ENCODE measurements at places on chromosomes 2 and 18.
A peak's percentile ranks its signal among the peaks of the same experiment; 100 is the strongest.

- no peak for DNase-seq
These were observed 15.0 kb upstream of the POLI start for GRCh38 chr18:54254265-54254758.

DNA sequence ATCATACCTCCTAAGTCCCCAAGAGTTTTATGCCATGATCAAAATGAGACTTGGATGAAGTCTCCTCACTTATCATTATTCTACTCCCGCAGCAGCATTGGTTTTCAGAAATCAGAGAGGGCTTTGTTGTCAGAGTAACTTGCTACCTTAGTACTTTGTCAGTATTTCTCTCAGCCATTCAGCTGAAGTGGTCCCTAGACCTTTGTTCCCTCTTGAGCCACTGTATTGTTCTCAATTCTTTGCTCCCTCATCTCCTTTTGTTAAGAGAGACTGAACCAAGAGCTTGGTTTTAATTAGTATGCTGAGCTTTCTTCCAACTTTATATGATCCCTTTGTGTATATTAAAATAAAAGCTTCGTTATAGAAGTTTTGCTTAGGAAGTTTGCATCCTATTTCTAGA is 133.4 kb downstream of the DOCK10 start:
- no peak for DNase-seq

DNA sequence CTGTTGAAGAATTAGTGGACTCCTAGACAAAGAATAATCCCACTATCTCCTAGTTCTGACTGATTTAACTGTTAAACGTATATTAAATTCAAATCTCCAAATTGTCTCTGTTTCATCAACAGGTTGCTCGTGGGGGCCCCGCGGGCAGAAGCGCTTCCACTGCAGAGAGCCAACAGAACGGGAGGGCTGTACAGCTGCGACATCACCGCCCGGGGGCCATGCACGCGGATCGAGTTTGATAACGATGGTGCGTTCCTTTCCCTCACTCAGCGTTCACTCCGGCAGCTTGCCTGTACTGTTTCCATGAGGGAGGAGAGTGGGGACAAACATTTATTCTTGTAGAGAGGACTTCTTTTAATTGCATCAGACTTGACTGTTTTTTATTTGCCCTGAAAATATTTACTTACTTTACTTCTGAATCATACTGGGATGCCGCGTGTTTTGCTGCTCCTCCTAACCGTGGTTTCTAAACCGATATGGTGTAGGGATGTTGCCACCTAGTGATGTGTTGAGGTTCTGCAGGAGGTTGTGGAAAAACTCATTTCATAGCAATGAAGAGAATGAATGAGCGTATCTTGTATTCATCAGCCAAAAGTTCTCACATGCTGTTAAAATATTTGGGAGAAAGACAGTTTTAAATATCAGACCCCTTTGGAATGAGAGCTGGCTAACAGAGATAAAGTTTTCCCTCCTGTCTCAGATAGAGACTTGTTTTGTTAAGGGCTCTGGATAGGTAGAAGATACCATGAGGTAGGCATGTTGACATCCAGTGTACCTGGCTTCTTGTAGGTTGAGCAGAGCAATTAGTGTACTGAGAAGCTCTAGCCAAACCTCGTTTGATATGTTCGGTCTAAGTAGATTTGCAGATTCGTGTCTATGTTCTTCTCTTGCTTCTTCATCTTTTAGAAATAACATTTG is 38.3 kb downstream of the ITGA6 start:
- peak; percentile 59 for DNase-seq

- DNase-seq, result no peak
These were observed 289.4 kb downstream of the KCNS3 start for GRCh38 chr2:18167871-18168270.

GRCh38 chr2:195672674-195673073 is 15.6 kb downstream of the SLC39A10 start:
- no peak for DNase-seq

- no peak for DNase-seq
These were observed 87.2 kb upstream of the SMAD2 start for GRCh38 chr18:48017635-48018034.

- DNase-seq, result no peak
These were observed 19.3 kb upstream of the CSRNP3 start for GRCh38 chr2:165450156-165450555.

DNA sequence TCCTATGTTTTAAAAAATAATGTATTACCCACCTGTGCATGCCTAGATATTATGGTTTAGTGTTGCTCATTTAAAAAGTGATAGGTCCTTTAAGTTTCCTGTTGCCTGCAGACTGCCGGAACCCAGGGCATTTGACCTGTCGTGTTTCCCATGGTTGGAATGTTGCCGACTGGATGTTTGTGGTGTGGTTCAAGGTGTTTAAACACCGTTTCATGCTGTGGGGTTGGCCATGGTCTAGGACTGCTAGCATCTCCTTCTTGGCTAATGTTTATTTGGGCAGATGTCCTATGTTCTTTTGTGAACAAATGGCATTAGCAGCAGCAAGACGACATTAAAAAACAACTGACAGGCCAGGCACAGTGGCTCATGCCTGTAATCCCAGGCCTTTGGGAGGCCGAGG is 92.9 kb upstream of the LMAN1 start:
- DNase-seq, result no peak

DNA sequence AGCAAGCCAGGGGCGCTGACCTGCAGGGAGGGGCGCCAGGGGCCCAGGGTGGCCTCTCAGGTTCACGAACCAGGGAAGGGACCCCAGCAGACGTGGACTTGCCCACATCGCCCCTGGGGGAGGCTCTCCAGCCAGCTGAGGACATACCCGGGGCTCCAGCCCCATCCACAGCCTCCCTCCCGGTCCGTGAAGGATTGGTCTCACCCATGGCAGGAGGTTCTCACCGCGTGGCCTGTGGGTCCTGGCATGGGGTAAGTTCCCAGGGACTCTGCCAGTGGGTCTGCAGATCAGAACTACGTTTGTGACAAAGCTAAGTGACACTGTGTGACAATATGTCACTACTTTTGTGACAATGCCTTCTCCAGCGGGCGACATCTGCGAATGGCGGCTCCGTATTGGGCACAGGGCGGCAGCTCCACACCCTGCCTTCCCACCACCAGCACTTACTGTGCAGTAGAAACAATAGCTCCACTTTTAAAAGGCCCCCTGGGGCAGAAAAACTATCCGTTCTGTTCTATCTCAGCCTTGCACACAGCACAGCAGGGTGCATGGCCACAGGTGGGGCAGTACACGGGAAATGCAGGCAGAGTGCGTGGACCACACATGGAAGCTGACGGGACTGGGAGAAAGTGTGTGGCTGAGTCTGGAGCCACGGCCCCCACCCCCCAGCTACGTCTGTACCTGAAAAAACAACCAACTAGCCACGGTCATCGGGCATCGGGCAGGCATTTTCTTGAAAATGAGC is 65.2 kb upstream of the CTDP1 start:
- DNase-seq, result no peak

DNA sequence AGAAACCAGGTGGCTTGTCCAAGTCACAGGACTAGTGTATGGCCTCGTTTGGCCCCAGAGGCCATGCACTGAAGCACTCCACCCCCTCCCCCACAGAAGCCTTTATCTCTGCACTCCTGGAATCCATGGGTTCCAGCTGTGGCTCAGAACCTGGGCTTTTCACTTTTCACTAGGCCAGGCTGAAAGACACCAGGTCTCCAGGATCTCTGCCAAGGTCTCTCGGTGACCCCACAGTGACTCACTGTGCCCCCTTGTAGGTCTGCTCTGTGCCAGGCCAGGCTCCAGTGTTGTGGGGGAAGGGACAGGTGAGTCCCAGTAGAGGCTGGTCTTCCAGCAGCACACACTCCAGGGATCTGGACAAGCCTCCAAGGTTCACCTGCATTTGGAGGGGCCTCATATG is 31.0 kb upstream of the GLI2 start:
- no peak for DNase-seq

DNA sequence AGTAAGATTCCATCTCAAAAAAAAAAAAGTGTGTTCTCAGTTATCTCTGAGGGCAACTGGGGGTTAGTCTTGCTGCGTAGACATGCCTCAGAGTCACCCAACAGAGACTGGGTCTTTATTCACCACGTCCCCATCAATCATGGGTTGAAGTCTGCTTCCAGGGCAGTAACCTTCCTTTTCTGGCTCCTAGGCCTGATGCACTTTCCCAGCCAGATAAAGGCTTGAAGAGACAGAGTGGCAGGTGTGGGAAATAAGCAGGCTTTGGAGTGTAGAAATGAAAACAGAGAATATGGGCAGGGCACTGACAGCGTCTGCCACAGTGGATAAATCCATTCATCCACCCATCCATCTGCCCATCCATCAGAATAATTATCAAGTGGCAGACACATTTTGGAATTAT is 134.1 kb upstream of the LGALSL start:
- DNase-seq, result no peak

- DNase-seq, result no peak
These were observed 49.8 kb downstream of the ZC3H15 start for GRCh38 chr2:186535861-186536260.

DNA sequence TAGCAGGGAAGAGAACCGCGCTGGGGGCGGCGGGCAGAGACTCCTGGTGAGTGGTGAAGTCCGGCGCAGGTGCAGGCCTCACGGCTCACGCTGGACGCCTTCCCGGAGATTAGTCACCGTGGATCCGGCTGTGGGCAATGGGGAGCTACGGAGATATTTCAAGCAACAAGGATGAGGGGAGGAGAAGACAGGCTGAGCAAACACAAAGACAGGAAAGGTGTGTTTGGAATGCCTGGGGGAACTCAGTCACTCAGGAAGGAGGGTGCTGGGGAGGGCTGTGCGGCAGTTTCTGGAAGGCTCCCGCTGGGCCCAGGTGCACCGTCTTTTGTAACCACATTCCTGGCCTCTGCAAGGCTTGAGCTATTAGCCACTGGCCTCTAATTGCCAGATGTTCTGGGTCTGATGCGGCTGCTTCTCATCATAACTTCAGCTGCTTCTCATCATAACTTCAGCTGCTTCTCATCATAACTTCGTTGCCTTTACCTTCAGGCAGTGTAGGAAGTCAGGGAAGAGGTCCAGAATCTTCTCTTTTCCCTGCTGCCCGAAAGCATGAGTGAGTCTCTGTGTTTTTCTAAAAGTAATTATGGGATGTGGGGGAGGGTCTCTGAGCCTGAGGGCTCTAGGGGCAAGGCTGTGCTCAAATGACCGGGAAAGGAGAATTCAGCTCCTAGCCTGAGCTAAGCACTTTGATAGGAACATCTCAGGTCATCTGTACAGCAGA is 118.9 kb downstream of the PXDN start:
- no peak for DNase-seq

- DNase-seq, result no peak
These were observed 116.7 kb downstream of the EIPR1 start for GRCh38 chr2:3260959-3261358.

GRCh38 chr2:118604371-118604770 is 243.1 kb downstream of the EN1 start:
- no peak for DNase-seq

- DNase-seq, result no peak
These were observed 47.2 kb downstream of the MAP2 start for GRCh38 chr2:209471037-209471436.

GRCh38 chr2:143877876-143878530 is 641.9 kb downstream of the ZEB2 start:
- no peak for DNase-seq

GRCh38 chr2:168738062-168738461 is 64.4 kb upstream of the NOSTRIN start:
- DNase-seq, result no peak

GRCh38 chr18:55634545-55634944 is 46.6 kb upstream of the TCF4 start:
- DNase-seq, result no peak

- DNase-seq, result no peak
These were observed 31.0 kb downstream of the ANKRD29 start for GRCh38 chr18:23631746-23632145.

DNA sequence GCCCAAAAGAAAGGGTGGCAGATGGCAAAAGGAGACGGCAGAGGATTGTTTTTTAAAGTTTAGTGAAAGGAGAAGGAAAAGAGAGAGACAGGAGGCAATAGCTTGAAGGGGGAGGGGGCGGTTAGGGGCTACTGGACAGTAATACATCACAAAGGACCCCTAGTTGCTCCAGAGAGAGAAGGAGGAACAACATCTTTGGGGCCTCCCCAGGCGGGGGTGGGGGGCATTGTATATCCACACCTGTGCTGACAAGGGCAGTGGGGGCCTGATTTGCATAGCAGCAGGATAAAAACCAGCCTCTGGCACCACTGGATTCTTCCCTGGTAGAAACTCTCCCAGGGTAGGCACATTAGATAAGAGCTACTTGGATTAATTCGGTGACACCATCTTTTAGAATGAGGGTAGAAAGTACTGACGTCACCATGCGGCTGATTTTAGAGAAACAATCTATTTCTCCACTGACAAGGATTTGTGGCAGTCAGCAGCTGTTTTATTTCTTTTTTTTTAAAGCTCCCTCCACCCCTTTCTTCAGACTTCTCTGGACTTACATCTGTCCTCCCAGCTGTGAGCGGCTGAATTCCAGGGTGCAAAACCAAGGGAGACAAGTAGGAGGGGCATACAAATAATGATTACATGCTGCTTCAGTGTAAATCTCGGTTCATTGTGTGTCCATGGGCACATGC is 199.8 kb upstream of the NRP2 start:
- no peak for DNase-seq

GRCh38 chr2:134988994-134989605 is 58.1 kb downstream of the MAP3K19 start:
- DNase-seq, result no peak

- no peak for DNase-seq
These were observed 43.8 kb upstream of the DYSF start for GRCh38 chr2:71409611-71410010.

- DNase-seq, result peak; percentile 83
These were observed 44.1 kb downstream of the TRAPPC12 start for GRCh38 chr2:3423492-3424170.

- peak; percentile 3 for DNase-seq
These were observed 198.6 kb upstream of the EPAS1 start for GRCh38 chr2:46098621-46099062.

- DNase-seq, result no peak
These were observed 167.4 kb downstream of the SPAG16 start for GRCh38 chr2:213451542-213452239.

DNA sequence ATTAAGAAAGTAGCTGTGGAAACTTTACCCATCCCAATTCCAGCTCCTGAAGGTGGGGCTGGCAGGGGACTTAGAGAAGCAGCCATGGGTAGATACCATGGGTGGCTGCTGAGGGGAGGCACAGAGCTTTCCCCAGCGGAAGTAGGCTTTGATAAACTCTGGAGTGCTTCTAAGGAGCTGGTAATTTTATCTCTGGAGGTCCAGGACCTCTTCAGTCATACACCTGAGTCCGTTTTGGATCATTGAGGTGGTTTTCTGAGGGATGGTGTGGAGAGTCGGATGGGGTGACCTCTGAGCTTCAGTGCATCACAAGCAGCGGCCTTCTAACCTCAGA is 36.7 kb upstream of the BMP10 start:
- no peak for DNase-seq
